PC-3 (cell line): ENCODE measurements at places on chromosomes 6 and 20. TPM values are rescaled to one million over a fixed set of nuclear protein-coding genes. Genes with fewer than 3 reads are reported as not detected.

Gene RNF39
- total RNA-seq: 2.0 and 4.2 TPM in 2 replicates

Gene F13A1
- total RNA-seq: not detected in 2 replicates

Gene RAET1L
- total RNA-seq: 1.1 and 3.6 TPM in 2 replicates

Gene GABRR2
- total RNA-seq: 0.23 and 0.36 TPM in 2 replicates

Gene POU5F1
- not detected in 2 replicates for total RNA-seq

Gene TRIM15
- total RNA-seq: not detected in 2 replicates

Gene PRICKLE4
- total RNA-seq: 0.26 and 1.7 TPM in 2 replicates

DNA sequence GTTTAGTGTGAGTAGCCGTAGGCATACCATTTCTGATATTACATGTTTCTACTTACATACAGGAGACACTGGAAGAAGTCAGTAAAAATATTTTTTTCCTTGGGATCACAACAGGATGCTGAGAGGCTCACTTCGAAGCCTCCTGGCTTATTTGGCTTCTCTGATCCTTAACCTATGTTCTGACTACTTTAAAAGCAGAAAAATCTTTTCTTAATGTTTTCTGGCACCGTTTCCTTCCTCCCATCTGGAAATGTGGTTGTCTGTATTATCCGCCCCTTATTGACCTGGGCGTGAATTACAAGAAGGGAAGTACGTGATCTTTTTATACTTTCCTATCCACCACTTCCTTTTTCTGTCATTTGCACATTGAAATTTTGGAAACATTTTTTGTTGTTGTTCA is 379.6 kb downstream of the COL12A1 start:
- no peak overlapping the region for H3K27ac ChIP-seq
- no peaks in the 10 kb centered on the region for H3K27me3 ChIP-seq
- no peaks in the 10 kb centered on the region for H3K4me1 ChIP-seq
- no peak overlapping the region for H3K4me3 ChIP-seq
- DNase-seq: no peak

DNA sequence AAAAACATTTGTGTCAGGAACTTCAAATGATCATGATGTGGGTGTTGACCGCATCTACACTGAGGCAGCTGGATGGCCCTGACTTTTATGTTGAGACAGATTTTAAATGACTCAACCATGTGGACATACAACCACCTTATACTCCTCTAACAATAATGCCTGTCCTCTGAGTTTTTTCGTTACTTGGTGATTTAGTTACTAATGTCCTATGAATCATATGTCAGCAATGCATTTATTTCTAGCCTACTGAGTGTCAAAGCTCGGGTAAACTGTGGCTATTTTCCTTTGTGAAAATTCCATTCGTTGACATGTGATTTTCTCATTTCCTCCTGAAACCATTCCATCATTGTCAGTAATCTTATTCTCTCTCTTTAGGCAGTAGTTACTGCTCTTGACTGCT is 38.9 kb upstream of the NKX2-4 start:
- H3K27me3 ChIP-seq: 0 out of 2 replicates have a peak, but pooled peaks cover 3% of the 10 kb centered on the region
- H3K36me3 ChIP-seq: no peaks in the 10 kb centered on the region
- no peak overlapping the region for H3K4me3 ChIP-seq
- H3K4me1 ChIP-seq: peaks cover 31% of the 10 kb centered on the region
- peak overlapping the region; percentile 40 for H3K27ac ChIP-seq

DNA sequence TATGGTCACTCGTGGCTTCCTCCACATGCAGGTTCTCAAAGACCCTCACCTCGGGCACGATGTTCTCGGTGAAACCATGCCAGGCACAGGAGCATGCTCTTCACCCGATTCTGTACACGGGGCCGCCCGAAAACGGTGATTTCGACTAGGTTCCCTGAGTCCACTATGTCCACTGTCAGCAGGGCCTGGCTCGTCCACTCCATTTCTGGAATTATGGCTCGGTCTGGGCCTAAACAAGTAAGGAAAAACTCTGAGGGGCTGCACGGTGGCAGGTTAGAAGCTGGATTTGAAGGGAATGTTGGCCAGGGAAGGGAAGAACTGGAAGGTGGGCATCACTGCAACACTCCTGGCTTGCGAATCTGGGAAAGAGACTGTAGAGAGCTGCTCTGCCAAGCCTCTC is 540 bp downstream of the OOEP start:
- H3K27ac ChIP-seq: no peak overlapping the region
- no peak for DNase-seq
- H3K4me1 ChIP-seq: no peaks in the 10 kb centered on the region
- H3K4me3 ChIP-seq: no peak overlapping the region
- H3K27me3 ChIP-seq: no peaks in the 10 kb centered on the region

GRCh38 chr6:145733207-145733606 is 2.1 kb downstream of the EPM2A start:
- peaks cover 13% of the 10 kb centered on the region; the same call in 1 of the 2 replicates for H3K4me1 ChIP-seq
- H3K27me3 ChIP-seq: no peaks in the 10 kb centered on the region
- H3K27ac ChIP-seq: no peak overlapping the region
- H3K36me3 ChIP-seq: no peaks in the 10 kb centered on the region
- no peak for DNase-seq

- no peak overlapping the region for H3K4me3 ChIP-seq
- H3K27ac ChIP-seq: no peak overlapping the region
- no peaks in the 10 kb centered on the region for H3K4me1 ChIP-seq
- no peaks in the 10 kb centered on the region for H3K36me3 ChIP-seq
These were observed 109.0 kb downstream of the RALGAPA2 start for GRCh38 chr20:20603339-20603990.

DNA sequence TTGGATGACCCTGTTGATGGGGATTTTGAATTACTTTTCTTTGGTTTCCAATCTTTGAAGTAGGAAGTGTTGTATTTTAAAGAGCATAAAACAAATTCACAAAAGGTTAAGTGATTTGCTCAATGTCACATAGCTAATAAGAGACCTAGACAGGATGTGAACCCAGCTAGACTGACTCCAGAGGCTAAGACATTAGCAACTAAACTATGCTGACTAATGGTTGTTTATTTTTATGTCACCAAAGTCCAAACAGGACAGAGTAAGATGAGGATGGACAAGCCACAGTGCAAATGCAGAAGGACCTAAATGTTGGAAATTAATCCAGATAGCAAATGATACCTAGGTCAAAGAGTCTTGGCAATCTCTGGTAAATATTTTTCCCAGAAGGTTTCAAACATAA is 38.0 kb downstream of the OGFRL1 start:
- no peak overlapping the region for H3K4me3 ChIP-seq
- no peak for DNase-seq
- no peaks in the 10 kb centered on the region for H3K36me3 ChIP-seq
- no peak overlapping the region for H3K27ac ChIP-seq
- H3K27me3 ChIP-seq: no peaks in the 10 kb centered on the region

GRCh38 chr20:46057856-46058598 is 29.0 kb downstream of the SLC12A5 start:
- DNase-seq: no peak
- H3K27me3 ChIP-seq: no peaks in the 10 kb centered on the region
- H3K4me3 ChIP-seq: no peak overlapping the region
- H3K36me3 ChIP-seq: peaks cover 18% of the 10 kb centered on the region
- H3K27ac ChIP-seq: no peak overlapping the region

GRCh38 chr20:59422872-59423544 is 122.6 kb downstream of the EDN3 start:
- DNase-seq: no peak
- no peak overlapping the region for H3K27ac ChIP-seq
- H3K4me1 ChIP-seq: no peaks in the 10 kb centered on the region
- H3K4me3 ChIP-seq: no peak overlapping the region
- H3K27me3 ChIP-seq: peaks cover 57% of the 10 kb centered on the region

GRCh38 chr6:127148511-127148910 is 30.0 kb downstream of the RSPO3 start:
- H3K36me3 ChIP-seq: no peaks in the 10 kb centered on the region
- H3K27ac ChIP-seq: no peak overlapping the region
- DNase-seq: no peak
- no peak overlapping the region for H3K4me3 ChIP-seq
- H3K4me1 ChIP-seq: no peaks in the 10 kb centered on the region
- peaks cover 19% of the 10 kb centered on the region for H3K27me3 ChIP-seq
